GM04504 (cell line): ENCODE measurements at places on chromosomes 4 and X.

DNA sequence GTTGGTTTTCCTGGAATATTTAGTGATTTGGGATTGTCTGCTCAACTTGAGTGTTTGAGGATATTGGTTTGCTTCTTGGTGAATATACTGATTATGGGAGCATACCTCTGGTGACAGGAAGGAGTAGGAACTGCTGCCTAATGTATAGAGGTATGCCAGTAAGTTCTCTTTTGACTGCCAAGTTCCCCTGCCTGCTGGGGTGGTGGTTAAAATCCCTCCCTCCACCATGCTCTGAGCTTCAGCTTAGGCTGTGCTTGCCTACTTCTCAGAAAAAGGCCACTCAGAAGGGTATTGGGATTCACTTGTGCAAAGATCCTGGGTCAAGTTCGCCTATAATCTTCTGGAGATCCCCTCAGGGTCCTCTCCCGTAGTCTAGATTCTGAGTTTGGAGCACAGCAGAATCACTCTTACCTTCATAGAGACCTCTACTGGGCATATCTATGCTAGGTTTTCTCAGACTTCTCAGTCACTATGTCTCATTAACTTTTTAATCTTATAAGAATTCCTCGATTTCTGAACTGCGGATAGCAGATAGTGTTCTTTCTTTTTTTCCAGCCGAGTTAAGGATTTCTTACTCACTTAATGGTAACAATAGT, 44.7 kb upstream of the DCK start:
- DNase-seq, result no peak

GRCh38 chrX:66015152-66015831, 24.6 kb downstream of the VSIG4 start:
- DNase-seq, result no peak

- no peak for DNase-seq
These were observed 41.7 kb downstream of the CNGA2 start for GRCh38 chrX:151776181-151776731.

GRCh38 chr4:139501527-139501926, 47.6 kb downstream of the RAB33B start:
- DNase-seq, result no peak

GRCh38 chr4:22736912-22737311, 44.2 kb downstream of the GBA3 start:
- no peak for DNase-seq

DNA sequence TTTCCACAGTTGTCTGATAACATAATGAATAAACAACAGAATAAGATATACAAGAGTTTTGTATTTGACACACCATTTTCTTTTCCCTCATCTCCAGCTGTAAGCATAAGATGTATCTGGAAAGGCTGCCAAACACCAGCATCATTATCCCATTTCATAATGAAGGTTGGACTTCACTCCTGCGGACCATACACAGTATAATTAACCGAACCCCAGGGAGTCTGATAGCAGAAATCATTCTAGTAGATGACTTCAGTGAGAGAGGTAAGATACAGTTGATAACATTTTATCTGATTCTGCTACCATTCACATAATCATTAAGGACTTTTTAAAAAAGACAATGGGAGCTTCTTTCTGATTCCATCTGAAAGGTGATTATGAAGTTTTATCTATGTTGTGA, 535.2 kb downstream of the GALNTL6 start:
- no peak for DNase-seq

GRCh38 chr4:80185787-80186548, 11.3 kb upstream of the PRDM8 start:
- no peak for DNase-seq

GRCh38 chrX:24131476-24131875, 18.1 kb upstream of the ZFX start:
- no peak for DNase-seq

- no peak for DNase-seq
These were observed 1142.8 kb upstream of the INTU start for GRCh38 chr4:126489826-126490463.

DNA sequence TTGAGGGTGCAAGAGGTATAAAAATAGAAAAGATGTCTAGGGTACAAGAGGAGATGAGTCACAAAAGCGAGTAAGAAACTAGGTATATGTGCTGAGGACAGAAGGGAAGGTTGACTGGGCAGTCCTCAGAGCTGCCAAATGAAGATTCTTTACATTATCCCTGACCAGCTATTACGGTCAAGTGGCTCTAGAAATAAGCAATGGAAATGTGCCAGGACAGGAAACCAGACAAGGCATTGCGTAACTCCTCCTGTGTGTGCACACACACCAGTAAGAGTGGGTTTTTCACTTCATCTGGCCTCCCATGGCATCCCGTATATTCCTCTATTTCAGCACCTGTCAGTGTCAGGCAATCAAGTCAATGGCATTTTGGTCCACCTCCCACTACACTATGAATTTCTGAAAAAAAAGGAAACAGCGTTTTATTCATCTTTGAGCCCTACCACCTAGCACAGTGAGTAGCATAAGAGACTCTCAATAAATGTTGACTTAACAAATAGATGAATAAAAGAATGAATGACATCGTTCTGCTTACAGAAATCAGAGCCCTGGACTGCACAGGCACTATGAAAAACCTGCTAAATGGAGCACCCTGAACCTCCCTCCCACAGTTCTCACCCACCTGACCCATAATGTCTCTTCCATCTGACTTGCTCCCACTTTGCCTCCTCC, 62.6 kb upstream of the KLF3 start:
- DNase-seq, result no peak

DNA sequence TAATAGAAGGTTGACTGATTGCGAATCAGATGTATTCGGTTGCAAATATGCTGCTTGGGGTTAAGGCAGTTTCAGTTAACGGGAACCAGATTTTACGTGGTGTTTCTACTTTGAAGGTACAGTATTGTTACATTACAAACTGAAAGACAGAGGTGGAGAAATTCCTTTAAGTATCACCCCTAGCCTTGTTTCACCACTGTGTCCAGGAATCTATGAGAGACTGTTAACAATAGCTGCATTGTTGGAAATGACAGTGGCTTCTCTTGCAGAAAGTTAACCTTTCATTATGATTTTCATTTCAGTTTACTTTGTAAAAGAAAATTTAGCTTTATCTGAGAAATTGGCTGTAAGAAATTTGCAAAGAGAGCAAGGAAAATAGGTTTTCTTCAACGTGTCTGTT, 2.6 kb downstream of the CDKL5 start:
- no peak for DNase-seq

DNA sequence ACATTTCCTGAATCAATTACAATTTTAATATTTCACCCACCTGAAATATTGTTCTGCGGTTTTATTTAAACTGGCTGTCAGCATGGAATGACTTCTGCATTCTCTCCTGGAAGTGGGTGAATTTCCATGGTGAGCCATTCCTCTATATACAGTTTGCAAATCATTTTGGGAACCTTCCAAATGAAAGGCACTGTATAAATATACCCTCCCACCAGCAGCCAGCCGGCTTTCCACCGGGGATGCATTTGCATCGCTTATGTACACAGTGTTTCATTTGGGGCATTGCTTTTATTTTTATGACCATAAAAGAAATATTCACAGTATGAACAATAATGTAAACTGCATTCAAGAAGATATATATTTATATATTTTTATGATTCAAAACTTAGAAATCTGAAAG, 4.7 kb upstream of the IL1RAPL1 start:
- no peak for DNase-seq

DNA sequence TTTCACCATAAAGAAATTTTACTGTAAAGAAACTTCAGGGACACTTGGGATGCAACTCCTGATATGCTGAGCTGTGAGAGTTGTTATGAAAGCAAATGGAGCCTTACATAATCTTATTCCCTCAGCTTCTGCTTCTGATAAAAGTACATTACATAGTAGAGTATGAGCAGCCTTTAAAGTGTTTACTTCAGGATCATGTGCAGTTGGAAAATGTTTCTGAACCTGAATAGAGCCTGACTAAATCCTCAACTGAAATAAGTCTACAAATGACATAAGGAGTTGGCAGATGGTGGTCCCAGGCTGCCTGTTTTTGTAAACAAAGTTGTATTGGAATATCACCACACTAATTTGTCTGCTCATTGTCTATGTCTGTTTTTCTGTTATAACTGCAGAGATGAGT, 19.3 kb downstream of the RASSF6 start:
- no peak for DNase-seq

DNA sequence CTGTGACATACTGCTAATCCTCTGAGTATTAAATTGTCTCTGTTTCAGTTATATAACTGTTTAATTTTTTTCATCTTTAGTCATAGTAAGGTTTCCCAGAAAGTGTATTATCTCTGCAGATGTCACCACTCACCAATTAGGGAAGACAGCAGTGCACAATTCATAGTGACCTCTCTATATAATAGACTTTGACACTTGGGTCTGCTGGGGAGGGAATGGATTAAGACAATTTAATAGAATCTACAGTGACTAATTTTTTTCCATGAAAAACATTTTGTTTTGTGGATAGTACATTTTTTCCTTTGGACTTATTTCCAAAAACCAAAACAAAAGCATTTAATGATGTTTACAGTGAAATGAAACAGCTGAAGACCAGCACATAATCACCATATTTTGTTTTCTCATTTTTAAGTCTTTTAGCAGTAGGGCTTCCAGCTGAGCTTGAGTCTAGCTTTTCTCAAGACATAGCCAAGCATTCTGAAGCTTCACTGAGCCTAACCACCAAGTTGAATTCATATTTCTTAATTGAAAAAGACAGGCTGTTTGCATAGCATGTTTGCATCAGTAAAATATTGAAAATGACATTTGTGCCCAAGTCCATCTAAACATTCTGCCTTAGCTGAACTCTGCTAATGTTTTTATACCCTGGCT, 69.5 kb downstream of the PCDH19 start:
- DNase-seq, result no peak

DNA sequence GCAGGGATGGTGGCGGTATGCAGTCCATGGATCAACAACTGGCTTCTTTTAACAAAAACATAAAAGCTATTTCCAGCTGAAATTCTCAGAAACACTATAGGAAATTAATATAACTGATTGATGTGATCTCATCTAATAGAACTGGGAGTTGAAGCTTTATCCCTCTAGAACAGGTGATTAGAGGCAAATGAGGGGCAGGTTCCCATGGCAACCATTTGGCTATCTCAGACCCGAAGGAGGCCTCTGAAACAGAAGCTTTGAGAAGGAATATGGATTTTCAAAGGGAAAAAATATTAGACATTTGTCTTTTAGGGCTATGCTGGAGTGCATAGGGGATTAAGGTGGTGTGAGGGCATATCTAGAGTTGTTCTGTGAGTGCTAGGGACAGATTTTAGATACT, 50.0 kb downstream of the IGSF1 start:
- DNase-seq, result no peak

DNA sequence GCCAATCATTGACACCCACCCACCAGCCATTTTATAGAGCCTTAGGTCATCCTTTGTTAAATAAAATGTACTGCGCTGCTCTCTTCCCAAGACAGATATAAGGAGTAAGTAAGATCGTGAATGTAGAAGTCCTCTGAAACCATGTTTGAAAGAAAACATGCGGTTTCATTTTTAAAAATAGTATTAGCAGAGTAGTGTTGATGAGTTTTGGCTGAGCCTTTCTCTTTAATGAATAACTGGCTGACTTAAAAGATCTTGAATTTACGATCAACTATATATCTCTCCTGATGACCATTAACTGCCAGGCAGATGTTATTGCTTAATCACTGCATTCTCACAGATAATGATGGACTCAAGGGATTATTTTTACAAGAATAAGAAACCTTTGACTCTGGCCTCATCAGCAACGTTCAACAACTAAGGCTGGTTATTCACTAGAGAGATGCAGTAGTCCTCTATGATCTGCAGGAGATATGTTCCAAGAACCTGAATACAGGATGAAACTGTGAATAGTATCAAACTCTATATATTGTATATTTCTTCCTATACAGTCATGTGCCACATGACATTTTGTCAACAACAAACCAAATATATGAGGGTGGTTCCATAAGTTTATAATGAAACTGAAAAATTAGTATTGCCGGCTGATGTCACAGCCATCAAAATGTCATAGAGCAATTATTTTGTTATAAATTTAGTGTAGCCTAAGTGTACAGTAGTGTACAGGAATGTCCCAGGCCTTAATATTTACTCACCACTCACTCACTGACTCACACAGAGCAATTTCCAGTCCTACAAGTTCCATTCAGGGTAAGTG, 80.8 kb downstream of the FAM13A start:
- peak; percentile 32 for DNase-seq

GRCh38 chr4:71366766-71367165, 27.9 kb downstream of the SLC4A4 start:
- no peak for DNase-seq

DNA sequence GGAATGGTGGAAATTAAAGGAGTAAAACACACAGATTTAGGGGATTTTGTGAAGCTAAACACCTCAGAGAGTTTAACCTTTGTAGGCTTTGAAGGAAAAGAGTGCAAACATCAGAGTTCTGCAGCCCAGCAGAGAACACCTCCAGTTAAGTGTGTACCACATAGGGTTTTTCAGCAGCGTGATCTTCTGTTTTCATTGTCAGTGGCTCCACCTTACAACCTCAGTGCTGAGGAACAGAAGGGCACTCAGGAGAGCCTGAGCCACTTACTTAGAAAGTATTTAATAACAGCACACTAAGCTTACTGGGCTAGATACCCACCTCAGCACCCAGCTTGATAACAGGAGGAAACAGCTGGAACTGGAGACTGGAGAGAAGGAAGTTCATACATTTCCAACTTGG, 2.0 kb upstream of the FBXW7 start:
- no peak for DNase-seq

GRCh38 chr4:55637272-55637820, 1.2 kb upstream of the NMU start:
- no peak for DNase-seq

DNA sequence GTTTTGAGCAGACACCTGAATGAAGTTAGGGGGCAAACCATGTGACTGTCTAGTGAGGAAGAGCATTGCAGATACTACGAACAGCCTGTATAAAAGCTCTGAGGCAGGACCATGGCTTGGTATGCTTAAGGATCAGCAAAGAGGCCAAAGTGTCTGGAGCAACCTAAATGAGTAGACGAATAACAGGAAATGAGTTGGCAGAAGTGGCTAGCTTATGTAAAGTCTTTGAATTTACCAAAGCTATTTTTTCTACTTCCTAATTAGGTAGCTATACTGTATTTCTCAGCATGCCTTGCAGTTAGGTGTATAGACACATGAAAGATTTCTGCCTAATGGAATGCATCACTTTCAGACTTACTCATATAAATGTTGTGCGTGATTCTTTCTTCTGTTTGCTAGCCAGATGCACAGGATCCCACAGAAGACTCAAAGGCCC, 9.3 kb upstream of the GPRIN3 start:
- no peak for DNase-seq

- DNase-seq, result no peak
These were observed 232.7 kb downstream of the ARHGAP24 start for GRCh38 chr4:85707611-85708010.

DNA sequence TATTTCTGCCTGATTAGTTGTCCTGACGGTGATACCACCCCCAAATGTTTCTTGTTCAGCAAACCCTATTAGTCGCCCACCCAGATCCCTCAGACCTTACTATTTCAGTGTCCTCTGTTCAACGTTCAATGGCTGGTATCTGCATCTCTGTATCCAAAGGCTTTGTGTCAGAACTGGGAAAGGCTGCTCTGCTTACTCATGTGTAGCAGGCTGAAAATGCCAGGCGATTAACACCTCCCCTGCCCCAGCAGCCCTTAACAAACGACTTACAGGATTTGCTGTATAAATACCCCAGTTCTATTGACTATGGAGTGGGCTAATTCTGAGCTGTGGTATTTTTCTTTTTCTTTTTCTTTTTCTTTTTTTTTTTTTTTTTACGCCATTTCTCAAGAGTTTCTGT, 415.0 kb downstream of the ZNF674 start:
- DNase-seq, result no peak
